ENCODE measurements at places on chromosomes 7 and 10. TPM values are rescaled to one million over a fixed set of nuclear protein-coding genes. Genes with fewer than 3 reads are reported as not detected.

Gene MUC3A
- total RNA-seq, result 1.9 TPM

Gene HOXA9
- total RNA-seq, result not detected

DNA sequence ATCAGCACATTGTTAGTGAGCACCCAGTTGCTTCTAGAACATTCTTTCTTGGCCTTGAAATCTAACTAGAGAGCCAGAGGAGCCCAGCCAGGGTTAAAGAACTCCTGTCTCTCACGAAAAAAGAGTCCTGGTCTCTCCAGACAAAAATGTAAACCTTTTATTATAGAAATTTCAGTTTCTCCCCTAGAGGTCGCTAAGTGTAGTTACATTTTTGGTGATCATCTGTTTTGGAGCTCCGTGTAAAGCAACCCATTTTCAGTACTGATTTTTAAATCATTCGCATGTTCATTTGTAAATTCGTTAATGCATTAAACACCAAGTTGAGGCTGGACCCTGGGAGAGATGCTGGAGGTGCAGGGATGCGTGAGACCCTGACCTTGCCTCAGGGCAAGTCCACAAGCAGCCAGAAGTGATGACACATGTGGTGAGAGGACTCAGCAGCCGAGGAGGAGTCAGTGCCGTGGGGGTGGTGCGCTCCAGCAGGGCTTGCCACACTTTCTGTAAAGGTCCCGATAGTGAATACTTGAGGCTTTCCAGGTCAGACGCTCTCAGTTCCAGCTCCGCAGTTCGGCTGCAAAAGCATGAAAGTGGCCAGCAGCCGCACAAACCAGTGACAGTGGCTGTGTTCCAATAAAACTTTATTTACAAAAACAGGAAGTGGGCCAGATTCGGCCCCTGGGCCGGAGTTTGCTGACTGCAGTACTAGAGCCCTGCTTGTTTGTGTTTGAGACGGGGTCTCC lies 578.6 kb upstream of the FOXK1 start:
- no peak overlapping the region for H3K27ac ChIP-seq
- no peaks in the 10 kb centered on the region for H3K27me3 ChIP-seq
- H3K4me3 ChIP-seq, result no peak overlapping the region
- no peaks in the 10 kb centered on the region for H3K4me1 ChIP-seq

Gene NYAP1
- total RNA-seq, result not detected

Gene BLNK
- 27.4 TPM for total RNA-seq

DNA sequence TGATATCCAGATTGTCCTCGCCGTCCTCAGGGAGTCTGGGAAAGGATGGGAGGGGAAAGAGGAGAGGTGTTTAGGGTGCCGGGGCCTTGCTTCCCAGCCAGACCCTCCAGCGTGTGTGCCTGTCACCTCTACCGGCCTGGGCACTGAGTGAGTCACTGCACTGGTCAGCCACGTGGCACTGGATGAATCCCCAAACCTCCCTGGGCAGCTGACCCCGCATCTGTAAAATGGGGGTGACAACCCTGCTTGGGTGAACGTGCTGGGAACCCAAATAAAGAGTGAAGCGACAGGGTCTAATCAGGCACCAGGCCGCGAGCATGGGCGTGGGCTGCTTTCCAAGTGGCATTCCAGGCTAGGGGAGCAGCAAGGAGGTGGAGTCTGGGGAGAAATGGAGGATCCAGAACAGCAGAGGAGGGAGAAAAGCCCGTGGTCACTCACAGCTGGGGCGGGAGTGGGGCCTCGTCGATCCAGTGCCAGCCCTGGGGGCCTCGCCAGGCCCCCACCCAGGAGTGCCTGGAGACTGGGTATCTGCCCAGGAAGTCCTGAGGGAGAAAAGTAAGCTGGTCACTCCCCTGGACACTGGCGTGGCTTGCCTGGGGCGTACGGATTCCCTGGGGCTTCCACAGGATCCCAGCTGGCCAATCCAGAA lies 29.7 kb downstream of the KLRG2 start:
- H3K27ac ChIP-seq, result no peak overlapping the region
- DNase-seq, result no peak
- no peak overlapping the region for H3K4me3 ChIP-seq
- no peaks in the 10 kb centered on the region for H3K36me3 ChIP-seq

Data from stomach (tissue), 19 donors.